ENCODE measurements at places on chromosomes 2 and 18.

- DNase-seq = no peak
Measured at GRCh38 chr2:10197697-10198076, 75.1 kb downstream of the RRM2 start.

DNA sequence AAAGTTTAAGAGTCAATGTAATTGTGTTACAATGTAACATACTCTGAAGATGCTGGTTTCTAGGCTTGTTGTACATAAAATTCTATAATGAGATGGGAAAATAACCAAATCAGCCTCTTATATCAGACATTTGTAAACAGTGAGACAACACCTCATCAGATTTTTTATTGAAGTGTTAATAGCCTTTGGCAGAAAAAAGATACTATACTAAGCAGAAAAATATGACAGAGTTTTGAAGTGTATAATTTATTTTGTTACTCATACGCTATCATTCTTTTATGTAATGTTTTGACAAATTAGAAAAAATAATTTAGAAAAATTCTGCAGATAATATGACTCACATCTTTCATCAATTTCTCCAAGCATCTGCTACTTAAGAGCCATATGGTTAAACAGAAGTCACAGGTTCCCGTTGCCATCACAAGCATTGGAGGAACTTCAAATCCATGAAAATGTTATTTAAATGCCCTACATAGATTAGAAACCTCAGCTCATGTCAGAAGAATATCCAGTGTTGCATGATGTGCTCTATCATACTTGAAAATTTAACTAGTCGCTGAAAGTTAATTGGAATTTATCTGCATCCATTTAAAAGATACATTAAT, 535.4 kb downstream of the LRP1B start:
- DNase-seq = no peak

DNA sequence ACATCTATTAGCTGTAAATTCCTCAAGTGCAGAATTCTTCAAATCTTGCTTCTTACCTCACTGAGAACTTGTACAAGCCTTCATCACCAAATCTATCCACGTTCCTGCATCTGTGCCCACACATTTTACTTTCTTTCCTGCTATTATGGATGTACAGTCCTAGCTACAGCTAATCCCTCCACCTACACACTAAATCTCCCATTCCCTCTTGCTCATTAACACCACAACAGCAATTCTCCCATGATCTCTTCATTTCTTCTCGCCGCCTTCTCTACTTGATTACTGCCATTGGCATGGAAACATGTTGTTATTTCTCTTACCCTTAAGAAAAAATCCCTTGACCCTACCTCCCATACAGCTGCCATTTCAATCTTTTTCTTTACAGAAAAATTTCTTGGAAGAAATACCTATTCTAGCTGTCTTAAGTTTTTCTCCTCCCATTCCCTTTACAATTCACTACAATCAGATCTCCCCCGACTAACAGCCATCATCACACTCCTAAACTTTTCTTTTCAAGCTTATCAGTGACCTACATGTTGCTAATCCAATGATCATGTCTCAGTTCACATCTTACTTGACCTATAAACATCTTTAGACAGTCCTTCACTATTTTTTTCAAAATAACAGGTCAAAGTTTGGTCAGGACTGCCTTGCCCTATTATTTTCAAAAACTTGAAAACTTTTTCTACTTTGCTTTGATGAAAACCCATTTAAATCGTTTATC, 41.0 kb downstream of the ROCK2 start:
- DNase-seq = no peak

DNA sequence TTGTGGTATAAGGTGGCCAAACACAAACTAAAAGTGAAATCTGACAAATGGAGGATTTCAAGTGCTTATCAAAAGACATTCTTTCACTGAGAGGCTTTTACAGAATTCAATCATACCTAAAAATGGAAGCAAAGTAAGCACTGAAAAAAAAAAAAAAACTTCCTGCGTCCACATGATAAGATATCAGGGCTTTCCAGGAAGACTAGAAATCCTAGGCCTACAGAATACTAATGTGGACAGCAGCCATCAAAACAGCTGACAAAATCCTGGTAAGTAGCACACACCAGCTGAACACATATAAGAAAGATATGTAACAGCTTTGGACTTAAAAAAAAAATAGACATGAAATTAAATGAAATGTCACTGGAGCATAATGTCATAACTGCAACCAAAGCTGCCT, 178.2 kb downstream of the SUCLG1 start:
- no peak for DNase-seq

- DNase-seq = no peak
Measured at GRCh38 chr18:23591011-23591410, 4.7 kb upstream of the NPC1 start.

- no peak for DNase-seq
Measured at GRCh38 chr2:237235383-237236095, 149.8 kb downstream of the COPS8 start.

DNA sequence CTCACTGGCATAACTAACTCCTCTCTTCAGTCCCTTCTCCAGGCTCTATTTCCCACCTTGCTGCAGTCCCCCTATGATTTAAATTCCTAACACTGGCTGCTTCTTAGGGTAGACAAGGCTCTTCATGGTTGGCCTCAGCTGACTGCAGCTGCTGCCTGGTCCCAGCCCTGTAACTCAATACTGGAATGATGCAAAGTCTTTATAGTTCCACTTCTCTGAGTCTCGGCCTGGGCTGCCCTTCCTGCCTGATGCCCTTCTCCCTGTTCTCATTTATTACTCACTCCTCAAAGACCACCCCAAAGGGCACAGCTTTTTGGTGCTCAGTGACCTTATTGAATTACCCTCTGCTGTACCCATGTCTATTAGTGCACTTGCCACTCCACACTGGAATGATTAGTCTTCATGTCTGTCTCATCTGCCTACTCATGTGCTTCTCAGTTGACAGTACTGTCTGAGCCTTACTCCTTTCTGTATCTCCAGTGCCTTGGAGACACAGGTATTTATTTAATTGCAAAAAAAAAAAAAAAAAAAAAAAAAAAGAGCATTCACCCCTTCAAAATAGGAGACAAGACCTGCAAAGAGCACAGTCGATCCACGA, 199.4 kb upstream of the REV1 start:
- DNase-seq = no peak

DNA sequence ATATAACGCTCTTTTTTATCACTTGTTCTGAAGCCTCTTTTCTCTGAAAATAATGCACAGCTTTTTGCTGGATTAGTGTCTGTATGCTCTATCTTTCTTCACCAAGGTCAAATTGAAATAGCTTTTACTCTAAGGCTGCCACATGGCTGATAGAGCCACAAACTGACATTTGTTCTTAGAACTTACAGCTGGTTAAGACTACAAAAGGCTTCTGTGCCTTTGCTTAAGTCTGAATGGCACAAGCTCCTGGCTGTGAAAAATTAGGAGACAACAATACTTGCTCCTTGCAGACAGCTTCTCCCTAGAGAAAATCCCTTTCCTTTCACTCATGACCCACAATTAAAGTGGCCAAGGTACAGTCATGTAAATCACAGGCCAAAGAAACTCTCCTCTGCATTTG, 515.3 kb downstream of the DSC3 start:
- no peak for DNase-seq

- no peak for DNase-seq
Measured at GRCh38 chr2:213766465-213766901, 482.2 kb downstream of the SPAG16 start.

- DNase-seq = no peak
Measured at GRCh38 chr2:144032566-144032965, 487.4 kb downstream of the ZEB2 start.
